ENCODE measurements at places on chromosomes 11 and 22. TPM values are rescaled to one million over a fixed set of nuclear protein-coding genes. Genes with fewer than 3 reads are reported as not detected.
A peak's percentile ranks its signal among the peaks of the same experiment; 100 is the strongest.

DNA sequence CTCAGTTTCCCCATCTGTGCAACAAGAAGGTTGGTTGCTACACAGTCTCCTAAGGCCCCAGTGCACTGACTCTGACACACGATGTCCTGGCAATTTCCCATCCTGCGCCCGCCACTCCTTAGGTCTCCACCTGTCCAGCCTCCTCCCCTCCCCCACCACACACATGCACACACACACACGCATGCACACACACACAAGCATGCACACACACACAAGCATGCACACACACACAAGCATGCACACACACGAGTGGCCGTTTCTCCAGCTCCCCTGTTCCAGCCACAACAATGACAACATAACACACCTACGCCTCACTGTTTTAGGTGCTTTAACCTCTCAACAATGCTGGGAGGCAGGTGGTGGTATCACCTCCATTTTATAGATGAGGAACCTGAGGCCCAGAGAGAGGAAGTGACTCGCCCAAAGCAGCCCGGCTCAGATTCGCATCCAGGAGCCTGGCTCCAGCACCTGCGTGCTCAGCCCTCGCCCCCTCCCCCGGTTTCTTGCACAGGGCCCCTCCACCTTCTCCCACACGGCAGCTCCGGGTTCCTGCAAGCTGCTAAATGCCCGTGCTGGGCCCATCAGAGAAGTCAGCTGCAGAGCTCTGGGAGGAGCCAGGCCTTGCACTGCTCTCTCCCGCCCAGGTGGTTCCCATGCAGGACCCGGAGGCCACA is 13.0 kb downstream of the CYTH4 start:
- DNase-seq: no peak

The CARD18 gene
- not detected for total RNA-seq

The CLCF1 gene
- 0.56 TPM for total RNA-seq

The ZNF280A gene
- not detected for total RNA-seq

DNA sequence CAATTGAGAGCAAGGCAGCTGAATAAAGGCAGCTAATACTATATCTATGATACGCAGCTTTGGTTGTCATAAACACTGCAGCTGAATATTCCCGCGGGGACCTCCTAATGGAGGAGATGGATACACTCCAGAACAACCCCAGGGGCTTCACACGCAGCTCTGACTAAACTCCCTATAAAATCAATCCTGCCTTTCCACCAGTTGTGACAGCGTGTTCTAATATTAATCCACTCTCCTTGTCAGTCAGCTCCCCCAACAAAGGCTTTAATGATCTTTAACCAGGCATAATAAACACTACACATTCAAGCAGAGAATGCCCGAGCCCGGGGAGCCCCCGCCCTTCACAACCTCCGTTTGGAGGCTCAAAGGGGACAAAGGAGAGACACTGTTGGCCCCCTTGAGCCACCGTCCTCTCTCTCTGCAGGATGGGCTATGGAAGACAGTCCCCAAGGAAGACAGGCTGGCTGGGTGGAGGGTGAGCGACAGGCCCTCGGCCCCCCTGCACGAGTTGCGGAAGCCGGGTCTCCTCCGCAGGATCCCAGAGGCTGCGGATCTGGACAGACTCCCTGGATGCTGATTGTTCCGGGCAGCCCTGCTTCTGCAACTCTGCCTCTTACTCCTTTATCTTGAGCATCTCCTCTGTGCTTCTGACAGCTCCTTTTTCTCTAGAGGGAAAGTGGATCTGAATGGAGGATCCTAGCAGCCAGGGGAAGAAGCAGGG is 565.2 kb downstream of the BUD13 start:
- no peak for DNase-seq

The IRAG1 gene
- 0.08 TPM for total RNA-seq

DNA sequence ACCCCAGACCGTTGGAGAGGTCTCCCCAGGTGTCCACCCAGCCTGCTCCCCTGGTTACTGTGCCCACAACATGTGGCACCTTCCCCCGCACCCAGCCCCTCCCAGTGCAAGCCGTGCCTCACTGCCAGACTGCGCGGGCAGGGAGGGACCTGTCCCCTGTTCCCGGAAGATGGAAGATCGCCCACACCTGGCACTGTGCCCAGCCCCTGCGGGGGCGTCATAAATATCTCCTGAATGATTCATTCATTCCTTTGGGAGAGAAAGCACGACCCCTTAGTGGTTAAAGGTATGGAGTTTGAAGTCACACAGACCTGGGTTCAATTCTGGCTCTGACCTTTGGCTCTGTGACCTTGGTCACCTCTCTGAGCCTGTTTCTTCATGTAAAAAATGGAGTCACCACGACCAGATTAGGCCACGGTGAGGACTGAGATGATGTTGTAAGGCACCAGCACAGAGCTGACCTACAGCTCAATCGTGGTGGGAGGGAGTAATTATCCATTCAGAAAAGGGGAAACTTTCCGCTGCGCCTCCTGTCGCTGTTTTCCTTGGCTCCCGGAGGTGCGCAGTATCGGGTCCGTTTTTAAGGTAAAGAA is 497 bp upstream of the SYT12 start:
- peak; percentile 17 for DNase-seq

DNA sequence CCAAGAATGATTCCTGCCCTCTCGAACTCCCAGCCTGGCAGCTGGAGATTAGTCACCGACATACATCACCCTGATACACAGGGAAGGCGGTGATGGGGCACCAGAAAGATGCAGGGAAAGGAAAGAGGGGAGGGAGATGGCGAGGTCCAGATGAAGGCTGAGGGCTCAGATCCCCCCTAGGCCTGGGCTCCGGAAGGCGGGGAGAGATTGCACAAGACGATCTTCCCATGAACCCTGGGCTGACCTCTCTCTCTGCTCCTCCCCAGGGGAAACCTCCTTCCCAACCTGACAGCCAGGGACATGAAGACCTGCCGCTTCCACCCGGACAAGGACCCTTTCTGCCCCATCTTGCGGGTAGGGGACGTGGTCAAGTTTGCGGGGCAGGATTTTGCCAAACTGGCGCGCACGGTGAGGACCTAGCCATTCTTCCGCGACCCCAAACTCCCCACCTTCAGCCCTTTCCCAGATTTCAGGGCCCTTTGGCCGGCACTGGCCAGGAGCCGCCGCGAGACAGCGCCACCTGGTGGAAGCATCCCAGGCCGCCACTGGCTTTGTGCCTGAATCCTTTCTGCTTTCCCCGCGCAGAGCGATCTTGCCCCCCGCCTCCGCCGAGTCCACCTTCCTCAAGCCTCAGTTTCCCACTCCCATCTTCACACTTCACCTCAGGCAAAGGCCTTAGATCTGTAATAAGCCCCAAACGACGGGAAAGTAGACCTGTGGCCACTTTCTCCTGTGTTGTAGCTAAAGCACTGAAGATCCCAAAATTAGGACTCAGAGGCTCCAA is 11.5 kb downstream of the P2RX3 start:
- DNase-seq: peak; percentile 59

GRCh38 chr11:20597154-20597679 is 2.2 kb upstream of the SLC6A5 start:
- DNase-seq: no peak

The MMP13 gene
- total RNA-seq: not detected

GRCh38 chr11:11408436-11409221 is 55.6 kb upstream of the CSNK2A3 start:
- no peak for DNase-seq

GRCh38 chr11:131748151-131749050 is 378.0 kb downstream of the NTM start:
- no peak for DNase-seq

- DNase-seq: no peak
Measured at GRCh38 chr11:67002921-67003411, 20.0 kb upstream of the SYT12 start.

DNA sequence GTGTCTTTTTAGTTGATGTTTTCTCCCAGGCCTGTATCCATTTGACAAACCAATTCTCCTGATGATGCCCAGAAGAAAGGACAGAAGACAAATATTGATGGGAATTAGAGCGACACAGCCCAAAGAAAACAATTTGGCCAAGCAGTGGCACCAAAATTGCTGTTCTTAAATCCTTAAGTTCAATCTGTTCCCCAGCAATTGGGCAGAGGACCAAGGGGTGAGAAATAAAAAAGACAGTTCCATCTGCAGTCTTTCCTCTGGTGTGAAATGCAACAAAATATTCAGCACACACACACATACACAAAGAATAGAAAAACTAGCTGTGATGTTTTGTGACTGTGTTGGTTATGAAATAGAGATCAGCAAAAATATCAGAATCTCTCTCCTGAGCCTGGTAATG is 38.0 kb upstream of the ASPHD2 start:
- DNase-seq: no peak

GRCh38 chr22:29998627-29999384 is 81.5 kb upstream of the HORMAD2 start:
- DNase-seq: no peak

DNA sequence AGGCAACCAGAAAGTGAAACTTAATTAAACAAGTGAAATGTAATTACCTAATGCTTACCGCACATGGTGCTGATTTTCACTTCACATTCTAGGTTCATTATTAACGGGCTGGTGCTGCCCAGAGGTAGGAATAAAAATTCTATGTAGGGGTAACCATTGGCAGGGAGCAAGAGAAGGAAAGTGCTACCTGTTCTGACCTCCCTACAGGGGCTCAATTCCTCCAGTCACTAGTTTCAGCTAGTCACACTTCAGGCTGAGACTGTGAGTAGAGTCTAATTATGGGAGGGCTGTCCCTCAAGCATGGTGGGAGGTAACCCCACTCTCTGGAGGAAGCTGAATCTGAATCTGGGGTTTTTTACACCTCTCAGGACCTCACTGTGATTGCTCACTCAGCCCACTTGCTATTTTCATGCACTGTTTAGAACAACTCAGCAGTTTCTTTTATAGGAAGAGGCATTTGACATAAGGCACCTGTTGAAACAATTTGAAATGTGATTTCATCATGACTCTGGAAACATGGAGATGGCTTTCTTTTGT is 75.4 kb downstream of the MAML2 start:
- peak; percentile 32 for DNase-seq

DNA sequence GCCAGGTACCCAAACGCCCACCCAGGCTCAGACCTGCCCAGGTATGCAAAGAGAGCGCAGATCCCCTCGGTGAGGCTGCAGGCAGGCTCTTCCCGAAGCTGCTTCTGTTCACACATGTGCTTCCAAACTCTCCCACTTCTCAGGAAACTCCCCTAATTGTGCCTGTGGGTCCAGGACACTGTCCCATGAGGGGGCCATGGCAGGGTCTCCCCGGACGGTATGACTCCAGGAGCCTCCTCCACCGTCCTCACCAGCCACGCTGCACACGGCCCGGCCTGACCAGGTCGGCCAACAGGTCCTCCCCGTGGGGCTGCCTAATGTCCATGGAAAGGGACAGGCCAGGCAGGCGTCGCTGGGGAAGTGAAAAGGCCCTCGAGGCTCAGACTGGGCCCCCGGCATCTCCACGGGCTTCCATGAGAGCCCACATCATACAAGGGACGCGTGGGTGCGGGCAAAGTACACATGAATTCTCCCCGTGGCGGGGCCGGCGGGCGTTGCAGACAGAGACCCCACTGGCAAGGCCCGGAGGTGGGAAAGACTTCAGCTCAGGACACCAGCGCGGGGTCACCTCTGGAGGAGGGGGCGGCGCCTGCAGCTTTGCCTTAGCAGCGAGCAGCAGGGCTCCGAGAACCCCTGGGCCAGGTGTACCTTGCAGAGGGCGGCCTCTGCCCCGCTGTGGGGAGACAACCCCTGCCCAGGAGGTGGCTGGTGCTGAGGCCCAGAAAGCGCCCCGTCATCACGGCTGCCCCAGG is 526.1 kb downstream of the BRD1 start:
- DNase-seq: no peak

- no peak for DNase-seq
Measured at GRCh38 chr11:31361743-31362142, 7.8 kb downstream of the DCDC1 start.

The GTSE1 gene
- total RNA-seq: 2.2 TPM

GRCh38 chr11:95067039-95067840 is 521 bp downstream of the SRSF8 start:
- DNase-seq: peak; percentile 65

DNA sequence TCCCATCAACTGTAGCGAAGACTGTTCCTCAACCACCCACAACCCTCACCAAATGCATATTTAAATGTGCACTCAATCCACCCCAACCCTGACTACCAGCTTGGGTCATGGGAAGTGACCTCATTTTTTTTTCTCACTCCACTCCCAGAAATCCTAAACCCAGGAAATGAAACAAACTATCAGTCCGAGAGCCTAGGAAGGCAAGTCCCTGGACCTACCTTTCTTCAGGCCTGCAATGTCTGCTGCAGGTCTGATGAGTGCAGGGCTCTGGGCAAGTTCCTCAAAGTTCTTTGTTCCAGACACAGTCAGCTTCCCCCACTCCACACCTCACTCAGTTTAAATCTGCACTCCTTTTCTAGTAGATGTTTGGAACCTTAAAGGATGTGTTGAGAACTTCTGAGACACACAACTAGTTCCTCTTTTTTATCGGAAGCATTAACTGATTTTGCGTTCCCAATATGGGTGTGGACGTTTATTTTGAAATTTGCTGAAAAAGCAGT is at the start of gene MS4A4E:
TSS of gene MS4A4E (minus strand) at position 398 of the 500 bp plus-strand sequence. CDS start 13,082 bp downstream, outside the sequence.
- no peak for DNase-seq

- DNase-seq: peak; percentile 11
Measured at GRCh38 chr11:111512296-111513239, at the start of gene BTG4. TSS of gene BTG4 (minus strand) at chr11:111512386. CDS start at chr11:111498776, 13,610 bp downstream.

GRCh38 chr11:20467487-20468185 is 80.1 kb downstream of the PRMT3 start:
- no peak for DNase-seq

DNA sequence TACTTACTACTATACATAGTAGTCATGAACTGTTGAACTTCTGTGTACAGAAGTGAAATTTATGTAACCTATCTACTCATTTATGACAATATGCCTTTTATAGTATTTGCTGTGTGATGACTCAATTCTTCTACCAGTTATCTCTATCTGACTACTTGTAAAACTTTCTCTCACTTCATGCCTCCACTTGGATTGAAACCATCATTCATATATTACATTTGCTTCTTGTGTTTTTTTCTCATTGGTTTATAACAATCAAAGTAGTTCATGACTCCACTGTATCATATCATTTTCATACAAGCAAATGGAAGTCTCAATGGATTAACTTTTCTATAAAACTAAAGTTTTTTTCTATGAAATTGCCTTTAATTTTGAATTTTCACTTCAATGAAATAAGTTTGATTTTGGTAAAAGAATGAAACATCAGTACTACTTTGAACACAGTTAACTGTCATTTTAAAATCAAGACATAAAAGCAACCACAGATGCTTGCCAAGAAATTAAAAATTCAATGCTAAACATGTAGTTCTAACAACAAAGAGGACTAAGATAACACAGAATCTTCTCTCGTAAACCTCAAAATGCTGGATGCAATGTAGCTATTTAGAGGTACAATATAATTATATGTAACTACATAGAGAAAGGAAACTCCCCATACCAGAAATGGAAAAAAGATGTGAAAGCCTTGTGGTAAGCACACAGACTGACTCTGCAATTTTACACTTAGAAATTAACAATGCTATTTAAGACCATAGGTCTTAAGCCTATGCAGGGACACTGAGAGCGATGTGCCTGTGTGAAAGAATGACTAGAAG is 27.6 kb upstream of the EXPH5 start:
- no peak for DNase-seq

Data from activated T-cell treated with anti-CD3 and anti-CD28 coated beads, Interleukin-2, amount 50 U/mL, for 4 hours (primary cell).